ENCODE measurements at places on chromosomes 3 and 15.

DNA sequence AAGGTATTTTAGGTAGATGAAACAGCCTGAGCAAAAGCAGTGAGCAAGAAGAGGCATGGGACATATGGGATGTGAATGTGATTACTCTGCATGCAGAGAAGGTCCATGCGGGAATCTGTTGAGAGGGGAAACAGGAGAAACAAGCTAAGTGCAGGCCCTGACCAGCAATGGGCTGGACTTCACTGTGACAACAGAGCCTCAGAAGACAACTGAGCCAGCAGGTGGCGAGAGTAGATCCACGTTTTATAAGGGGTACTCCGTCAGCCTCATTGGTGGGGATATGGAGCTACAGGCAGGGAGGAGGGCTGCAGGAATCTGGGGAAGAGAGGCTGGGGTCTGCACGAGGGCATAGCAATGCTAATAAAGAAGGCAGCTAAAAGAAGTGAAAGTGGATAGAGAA, 405.9 kb upstream of the LMCD1 start:
- DNase-seq: no peak

- DNase-seq: no peak
Observed at GRCh38 chr15:39491886-39492490, 88.9 kb upstream of the THBS1 start.

GRCh38 chr15:48996276-48996675, 32.6 kb upstream of the SHC4 start:
- no peak for DNase-seq

DNA sequence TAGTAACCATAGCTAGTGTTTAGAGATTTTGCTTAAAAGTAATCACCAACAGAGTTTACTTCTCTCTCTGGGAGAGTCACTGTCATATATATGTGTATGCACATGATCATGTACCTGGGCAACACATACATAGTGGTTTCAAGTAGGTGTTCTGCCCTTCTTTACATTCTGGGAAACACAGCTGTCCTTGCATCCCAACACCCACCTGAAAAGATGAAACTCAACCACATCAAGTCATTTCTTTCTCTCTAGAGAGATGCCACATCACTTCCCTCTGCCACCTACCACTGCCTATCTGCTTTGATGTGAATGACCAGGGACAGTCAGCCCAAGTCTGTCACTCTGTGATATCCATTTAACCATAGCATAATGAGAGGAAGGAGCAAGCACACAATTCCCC, 155.8 kb upstream of the GADL1 start:
- DNase-seq: no peak

DNA sequence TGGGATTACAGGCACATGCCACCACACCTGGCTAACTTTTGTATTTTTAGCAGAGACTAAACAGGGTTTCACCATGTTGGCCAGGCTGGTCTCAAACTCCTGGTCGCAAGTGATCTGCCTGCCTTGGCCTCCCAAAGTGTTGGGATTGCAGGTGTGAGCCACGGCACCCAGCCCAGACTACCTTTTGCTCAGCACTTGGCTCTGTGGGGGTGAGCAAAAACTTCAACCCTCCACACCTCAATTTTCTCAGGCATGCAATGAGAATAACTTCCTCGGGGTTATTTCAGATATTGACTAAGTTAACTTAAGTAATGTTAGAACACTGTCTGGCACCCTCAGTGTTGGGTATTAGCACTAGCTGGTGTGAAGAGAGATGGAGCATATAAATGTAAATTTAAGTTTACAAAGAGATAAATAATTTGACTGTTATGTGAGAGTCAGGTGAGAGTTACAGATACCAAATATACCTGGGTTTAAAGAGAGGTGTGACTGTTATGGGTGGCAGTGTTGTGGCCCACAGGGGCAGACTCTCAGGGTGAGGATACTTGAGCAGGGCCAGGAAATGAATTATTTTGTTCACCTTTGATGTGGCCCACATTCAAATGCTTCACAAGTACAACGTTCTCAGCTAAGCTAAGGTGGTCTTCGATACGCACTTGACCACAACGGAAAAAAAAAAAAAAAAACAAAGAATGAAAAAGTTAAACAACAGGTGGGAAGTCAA, 29.0 kb downstream of the CPOX start:
- DNase-seq: no peak

- DNase-seq: no peak
Observed at GRCh38 chr3:18562364-18563154, 137.4 kb upstream of the SATB1 start.

DNA sequence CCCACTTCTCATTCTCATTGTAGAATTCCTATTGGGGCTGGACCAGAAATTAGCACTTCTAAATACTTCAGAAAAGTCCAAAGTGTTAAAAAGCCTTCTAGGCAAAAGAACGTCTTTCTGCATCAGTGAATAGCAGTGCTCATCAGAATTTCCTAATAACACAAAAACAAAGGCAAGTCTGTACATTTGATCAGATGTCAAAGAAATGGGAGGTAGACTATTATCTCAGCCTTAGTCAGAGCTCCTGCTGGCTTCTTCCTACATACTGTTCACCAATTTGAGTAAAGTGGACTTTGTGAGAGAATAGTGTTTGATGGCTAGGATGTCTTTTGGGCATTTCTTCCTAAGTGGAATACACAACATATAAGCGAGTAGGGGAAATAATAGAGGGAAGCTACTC, 48.7 kb downstream of the FOXB1 start:
- DNase-seq: no peak
